Dorsolateral prefrontal cortex (tissue), 122 donors: ENCODE measurements at places on chromosomes 12 and 14. TPM values are rescaled to one million over a fixed set of nuclear protein-coding genes. Genes with fewer than 3 reads are reported as not detected.

GRCh38 chr12:563787-564298 lies 99.4 kb downstream of the NINJ2 start:
- no peak for DNase-seq

- no peak for DNase-seq
These were observed 220.9 kb upstream of the LRFN5 start for GRCh38 chr14:41385797-41386196.

ENO2 gene
- 849 TPM for total RNA-seq

- DNase-seq = no peak
These were observed 9.0 kb downstream of the TAPBPL start for GRCh38 chr12:6460751-6461371.

DNA sequence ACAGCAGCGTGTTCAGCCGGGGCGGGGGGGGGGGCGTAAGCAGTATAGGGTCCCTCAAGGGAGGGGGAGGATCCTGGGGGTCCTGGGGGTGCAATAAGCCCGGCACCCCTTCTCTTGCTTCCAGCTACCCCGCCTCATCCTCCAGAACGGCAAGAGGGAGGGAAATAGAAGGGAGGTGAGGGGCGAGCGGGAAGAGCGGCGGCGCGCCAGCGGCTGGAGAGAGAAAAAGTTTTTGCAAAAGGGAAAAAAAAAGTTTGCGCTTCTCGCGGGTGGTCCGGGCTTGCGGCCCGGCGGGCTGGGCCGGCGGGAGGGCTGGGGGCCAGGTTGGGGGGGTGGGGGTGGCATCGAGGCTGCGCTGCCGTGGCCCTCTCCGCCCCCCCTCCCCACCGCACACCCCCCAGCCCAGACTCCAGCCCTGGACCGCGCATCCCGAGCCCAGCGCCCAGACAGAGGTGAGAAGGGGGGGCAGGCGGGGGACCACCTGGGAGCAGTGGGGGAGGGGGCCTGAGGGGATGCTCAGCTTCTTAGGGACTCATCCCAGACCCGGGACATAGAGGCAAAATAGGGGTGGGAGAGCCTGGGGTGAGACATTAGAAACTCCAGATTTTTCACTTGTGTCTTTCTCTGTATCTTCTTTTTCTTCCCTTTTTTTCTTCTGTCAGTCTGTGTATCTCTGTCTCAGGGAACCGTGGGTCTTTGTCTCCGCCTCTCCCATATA lies at the start of gene GLI1:
Gene GLI1 (plus strand): TSS at position 36 of the 718 bp plus-strand sequence. CDS start 3,907 bp downstream, outside the sequence.
- DNase-seq = no peak

DNA sequence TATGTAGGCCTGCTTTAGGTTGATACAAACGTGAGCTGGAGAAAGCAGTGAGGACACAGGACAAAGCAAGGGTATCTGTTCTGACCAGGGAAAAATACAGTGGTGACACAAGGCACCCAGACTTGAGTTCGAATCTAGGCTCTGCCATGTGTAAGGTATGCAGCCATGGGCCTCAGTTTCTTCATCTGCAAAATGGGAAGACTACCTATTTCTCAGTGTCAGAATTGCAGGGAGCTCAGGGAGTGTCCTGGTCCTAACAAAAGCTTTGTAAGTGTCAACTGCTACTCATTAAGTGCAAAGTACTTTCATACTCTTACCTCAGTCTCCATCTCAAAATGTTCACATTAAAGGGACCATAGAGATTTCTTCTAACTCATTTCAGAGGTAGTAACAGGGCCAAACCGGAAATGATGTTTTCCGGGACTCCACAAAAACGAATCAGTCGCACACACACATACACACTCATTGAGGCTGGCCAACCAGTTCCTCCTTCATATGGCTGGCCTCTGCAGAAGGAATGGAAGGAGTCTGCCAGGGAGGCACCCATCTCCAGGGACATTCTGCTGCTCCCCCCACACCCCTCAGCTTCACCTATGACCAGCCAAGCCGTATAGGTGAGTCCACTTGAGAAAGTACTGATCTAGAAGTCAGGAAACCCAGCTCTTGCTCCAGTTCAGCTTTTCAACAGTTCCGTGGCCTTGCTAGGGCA lies 7.8 kb downstream of the CTDSP2 start:
- DNase-seq = no peak

TBC1D30 gene
- 39.4 TPM for total RNA-seq

CISTR gene
- not detected for total RNA-seq

CCND2 gene
- total RNA-seq = 84.1 TPM

SLC25A47 gene
- not detected for total RNA-seq

- no peak for DNase-seq
These were observed 476.5 kb downstream of the FOXG1 start for GRCh38 chr14:29242755-29243754.

DNA sequence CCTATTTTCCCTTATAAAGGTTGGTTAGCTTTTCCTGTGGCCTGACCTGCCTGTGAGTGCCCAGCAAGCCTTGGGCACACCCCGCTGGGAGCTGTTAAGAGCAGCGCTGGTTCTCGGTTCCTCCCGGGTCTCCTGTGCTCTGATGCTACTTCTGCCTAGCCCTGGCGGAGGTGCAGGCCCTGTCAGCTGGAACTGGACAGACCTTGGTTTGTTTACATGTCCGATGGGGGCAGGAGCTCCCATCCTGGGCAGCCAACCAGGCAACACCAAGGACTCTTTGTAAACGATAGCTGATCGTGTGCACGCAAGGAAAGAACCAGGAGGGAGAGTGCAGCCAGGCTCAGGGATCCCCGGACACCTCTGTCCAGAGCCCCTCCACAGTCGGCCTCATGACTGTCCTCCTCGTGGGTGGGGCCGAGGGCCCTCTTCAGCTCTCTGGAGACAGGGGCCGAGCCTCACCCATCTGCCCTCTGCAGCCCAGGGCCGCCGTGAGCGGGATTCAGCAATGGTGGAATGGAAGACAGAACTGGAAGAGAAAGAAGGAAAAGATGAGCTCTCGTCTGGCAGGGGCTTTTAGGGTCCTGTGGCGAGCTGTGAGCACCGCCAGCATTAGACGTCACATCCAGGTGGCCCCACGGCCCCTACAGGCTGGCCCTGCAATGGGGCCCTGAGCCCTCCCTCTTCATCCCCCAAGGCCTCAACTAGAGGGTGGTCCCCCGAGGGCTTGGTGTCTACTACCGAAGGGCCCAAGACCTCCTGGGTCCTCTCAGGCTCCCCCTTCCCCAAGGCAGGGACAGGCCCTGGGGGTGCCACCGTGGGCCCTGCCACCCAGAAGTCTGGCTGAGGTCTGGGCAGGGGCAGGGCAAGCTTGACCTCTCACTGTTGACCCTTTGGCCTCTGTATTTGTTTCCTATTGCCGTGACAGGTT lies 12.3 kb downstream of the TNFAIP2 start:
- no peak for DNase-seq

ATP5F1B gene
- total RNA-seq = 704 TPM

- no peak for DNase-seq
These were observed 417.0 kb downstream of the DPF3 start for GRCh38 chr14:72476657-72477499.

DNA sequence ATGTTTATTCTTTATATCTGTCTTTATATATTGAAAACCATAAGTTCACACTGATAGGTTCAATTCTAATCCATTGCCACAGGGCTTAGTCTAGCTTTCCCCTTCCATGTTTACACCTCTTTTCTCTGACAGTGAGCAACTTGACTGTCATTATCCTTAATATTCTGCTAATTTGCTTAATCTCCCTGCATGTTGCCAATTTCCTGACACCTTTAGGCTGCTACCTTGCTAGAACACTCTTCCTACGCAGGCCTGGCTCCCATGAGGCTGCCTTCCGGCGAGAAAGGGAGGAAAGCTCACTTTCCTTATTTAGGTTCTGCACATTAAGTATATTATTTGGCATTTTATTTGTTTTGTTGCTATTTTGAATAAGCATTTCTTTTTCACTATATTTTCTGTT lies 12.8 kb upstream of the FRS2 start:
- no peak for DNase-seq

RPL10L gene
- total RNA-seq = not detected
